ENCODE measurements at places on chromosomes 4 and X. TPM values are rescaled to one million over a fixed set of nuclear protein-coding genes. Genes with fewer than 3 reads are reported as not detected.

- DNase-seq, result peak; percentile 12
Observed at GRCh38 chr4:183721207-183722081, 62.4 kb downstream of the TRAPPC11 start.

DNA sequence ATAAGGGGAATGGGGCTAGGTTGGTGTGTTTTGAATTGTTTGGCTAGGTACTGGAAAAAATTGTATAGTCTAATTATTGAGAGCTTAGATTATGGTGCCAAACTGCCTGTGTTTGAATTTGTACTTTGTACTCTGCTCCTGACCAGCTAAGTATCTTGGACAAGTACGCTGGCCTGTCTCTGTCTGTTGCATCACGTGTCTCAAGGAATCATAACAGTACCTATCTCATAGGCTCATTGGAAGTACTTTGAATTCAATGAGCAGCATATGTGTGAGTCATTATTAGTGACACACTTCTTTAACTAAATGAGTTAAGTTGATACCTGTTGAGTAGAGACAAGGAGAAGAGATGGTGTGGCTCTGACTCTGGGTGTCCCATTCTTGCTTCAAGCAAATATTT lies 69.5 kb upstream of the MND1 start:
- peak; percentile 72 for DNase-seq

The RAB39B gene
- total RNA-seq, result 2.6 TPM

The GAGE12C gene
- not detected for total RNA-seq

DNA sequence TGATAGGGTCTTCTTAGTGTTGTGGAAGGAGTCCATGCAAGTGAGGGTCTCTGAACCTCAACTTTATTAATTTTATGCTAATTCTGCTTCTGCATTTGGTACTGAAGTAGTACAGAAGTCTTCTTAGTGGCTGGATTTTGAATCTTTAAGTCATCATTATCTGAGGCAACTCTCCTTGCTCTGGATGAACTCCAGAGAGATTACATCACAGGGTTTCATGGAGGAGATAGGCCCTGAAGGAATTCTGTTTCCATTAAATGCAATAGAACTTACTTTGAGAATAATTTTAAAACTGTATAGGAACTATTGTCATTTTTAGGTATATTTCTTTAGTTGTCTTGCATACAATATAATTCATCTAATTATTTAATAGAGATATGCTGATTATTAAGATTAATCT lies 451.2 kb downstream of the FAT4 start:
- peak; percentile 10 for DNase-seq

Measured in bronchial epithelial cell (primary cell).